ENCODE measurements at places on chromosomes 11 and 22.

- DNase-seq: no peak
Observed at GRCh38 chr11:120511820-120512738, 531 bp downstream of the GRIK4 start.

DNA sequence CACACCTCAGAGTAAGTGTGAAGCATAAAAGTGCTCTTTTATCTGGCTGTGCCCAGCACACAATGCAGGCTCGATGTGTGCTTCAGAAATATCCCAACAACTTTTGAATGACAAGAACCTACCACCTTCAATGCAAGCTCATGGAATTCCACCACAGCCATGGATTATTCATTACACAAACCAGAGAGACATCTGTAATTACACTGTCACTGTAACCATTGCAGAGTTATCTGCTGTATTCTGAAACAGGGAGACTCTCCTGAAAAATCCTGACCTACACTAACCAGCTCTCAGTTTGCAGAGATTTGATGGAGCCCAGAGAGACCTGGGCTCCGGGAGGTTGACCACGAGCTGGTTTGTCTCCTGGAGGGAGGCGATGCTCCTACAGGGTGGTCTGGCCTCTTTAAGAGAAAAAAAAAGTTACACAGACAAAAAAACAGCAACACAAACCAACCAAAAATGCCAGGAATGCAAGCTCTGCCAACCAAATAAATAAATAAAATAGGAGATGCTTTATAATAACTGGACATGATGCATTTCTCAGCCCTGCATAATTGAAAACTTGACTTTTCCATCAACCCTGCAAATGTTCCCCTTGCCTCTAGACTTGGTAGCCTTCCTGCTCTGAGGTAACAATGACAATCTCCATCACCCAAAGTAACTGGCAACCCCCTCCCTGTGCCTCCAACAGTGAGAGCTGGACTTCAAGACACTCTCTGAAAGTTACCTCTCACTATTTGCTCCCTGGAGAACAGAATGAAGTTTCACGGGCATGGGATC lies 69.7 kb downstream of the ETS1 start:
- no peak for DNase-seq

DNA sequence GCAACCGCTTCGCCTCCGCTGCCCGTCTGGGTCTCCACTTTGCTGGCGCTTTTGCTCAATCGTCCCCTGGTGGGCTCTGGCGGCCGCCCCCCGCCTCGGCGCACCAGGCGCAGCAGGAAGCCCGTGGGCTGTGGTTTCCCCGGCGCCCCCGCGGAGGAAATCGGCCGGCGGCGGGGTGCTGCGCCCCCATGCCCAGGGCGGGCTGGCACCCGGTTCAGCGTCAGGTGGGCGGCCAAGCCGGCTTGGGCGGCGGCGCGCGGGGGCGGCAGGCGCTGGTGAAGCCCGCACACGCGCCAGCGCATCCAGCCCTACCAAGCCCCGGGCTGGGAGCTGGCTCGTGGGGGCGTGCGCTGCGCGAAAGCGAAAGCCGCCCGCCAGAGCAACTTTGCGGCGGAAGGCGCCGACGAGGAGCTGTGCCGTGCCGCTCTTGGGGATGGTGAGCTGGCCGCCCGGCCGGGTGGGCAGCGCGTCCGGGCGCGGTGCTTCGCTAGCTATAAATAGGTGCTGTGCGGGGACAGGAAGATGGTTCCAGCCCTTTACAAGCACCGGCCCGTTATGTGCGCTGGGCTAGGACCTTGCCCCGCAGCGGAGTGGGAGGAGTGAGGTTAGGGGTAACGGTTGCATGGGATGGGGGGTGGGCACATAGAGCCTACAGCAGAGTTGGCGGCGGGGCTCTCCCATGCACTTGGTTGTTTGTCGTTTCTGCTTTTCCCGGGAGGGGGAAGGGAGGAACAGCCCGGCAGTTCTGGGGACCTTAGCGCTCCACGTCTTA lies 25.0 kb upstream of the SUSD2 start:
- DNase-seq: peak; percentile 60

DNA sequence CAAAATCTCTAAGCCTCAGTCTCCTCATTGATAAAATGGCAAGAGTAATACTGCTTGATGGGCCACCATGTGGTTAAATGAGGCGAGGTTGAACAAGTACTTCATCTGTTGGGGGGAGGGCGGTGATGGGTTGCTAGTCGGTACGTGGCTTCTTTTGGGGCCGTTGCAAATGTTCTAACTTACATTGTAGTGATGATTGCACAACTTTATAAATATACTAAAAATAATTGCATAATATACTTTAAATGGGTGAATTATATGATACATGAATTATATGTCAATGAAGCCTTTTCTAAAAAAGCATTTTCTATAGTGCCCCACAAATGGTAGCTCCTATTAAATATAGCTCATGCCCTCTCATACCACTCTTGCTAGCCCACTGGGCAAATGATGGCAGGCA lies 6.5 kb downstream of the MS4A8 start:
- DNase-seq: no peak

- DNase-seq: no peak
Observed at GRCh38 chr22:23105919-23106318, 35.6 kb downstream of the GNAZ start.

DNA sequence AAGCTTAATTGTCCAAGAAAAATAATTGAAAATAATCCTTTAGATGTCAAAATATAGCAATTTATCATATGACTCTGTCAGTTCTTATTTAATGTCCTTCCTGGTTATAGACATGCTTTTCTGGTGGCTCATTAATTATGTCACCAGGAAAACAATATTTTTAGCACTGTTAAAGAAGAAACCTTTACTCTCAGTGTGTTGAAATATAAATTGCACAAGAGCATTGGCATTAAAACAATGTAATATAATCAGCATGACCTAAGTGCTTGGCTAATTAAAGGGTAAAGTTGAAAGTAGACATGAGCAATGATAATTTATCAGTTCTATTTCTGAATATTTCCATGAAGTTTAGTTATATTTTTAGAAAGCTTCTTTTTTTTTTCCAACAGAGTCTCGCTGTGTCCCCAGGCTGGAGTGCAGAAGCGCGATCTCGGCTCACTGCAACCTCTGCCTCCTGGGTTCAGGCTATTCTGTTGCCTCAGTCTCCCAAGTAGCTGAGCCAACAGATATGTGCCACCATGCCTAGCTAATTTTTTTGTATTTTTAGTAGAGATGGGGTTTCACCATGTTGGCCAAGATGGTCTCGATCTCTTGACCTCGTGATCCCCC lies 232.3 kb downstream of the JRKL start:
- DNase-seq: no peak

DNA sequence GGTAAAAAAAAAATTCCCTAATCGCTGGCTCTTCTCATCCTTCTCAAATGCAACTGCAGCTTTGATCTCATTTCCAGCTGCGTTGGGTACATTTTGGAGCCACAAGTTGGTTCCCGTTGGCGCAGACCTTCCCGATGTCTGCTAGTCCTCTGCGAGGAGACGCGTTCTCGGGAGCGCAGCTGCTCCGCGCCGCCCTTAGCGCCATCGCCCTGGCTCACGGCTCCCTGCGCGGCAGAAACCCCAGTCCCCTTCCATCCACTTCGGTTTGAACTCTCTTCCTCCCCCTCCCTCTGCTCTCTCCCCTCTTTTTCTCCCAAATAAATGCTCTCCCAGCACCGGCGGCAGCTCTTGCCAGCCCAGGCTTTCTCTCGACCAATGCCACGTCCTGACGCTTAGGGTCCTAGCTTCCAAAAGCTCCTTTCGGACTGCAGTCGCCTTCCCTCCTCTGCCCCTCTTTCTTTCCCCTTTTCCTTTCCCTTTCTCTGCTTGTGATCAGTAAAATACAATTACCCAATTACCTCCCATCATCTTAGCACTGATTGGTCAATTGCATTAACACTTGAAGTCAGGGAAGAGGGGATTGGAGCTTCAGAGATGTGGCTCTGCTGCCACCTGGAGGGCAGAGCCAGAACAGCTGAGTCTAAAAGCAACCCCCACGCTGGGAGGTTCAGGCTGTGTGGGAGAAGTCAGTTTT lies 1165.7 kb downstream of the LRRC4C start:
- DNase-seq: no peak

- DNase-seq: no peak
Observed at GRCh38 chr22:46399251-46400024, 63.9 kb downstream of the TRMU start.

DNA sequence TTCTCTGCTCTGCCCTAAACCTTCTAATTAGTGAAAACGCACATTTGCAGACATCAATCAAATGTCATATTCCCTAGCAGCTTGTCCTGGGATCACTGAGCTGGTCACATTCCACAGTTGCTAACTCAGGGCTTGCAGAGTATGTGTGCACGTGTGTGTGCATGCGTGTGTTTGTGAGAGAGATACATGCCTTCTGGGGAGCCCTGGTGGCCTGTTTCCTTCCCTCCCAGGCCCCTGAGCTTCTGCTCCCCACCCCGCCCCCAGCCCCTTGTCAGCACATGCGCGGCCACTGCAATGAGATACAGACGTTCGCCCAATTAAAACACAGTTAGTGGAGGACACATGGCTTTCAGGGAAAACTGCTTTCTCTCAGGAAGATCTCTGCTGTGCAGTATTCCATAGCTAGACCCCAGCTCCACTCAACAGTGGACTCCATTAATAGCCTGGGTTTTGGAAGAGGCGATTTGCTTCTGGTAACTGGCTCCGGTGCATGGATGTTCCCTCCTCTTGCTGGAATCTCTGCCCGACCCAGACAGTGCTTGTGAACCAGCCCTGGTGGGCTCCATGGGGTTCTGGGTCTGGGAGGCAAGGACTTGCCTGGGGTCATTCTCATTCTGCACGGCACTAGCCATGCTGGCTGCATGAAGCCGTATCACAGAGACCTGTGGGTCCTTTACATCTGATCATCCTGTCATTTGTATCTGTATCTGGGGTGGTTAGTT lies 17.7 kb downstream of the LRP5 start:
- no peak for DNase-seq

All from central memory CD4-positive, alpha-beta T cell (primary cell).